Progenitor cell of endocrine pancreas (in vitro differentiated cells): ENCODE measurements at places on chromosomes 3 and 15. TPM values are rescaled to one million over a fixed set of nuclear protein-coding genes. Genes with fewer than 3 reads are reported as not detected.

Gene NPRL2
- 25.7 and 31.6 TPM in 2 replicates for total RNA-seq

Gene TEX9
- total RNA-seq: 32.7 and 33.4 TPM in 2 replicates

Gene PDZRN3
- total RNA-seq: 28.7 and 31.0 TPM in 2 replicates

Gene SPINK8
- not detected in 2 replicates for total RNA-seq

Gene ISG20
- 3.1 and 4.3 TPM in 2 replicates for total RNA-seq

Gene SPSB4
- total RNA-seq: 9.5 and 12.7 TPM in 2 replicates

Gene PPP4R2
- 117 and 130 TPM in 2 replicates for total RNA-seq

Gene ADGRG7
- total RNA-seq: 1.3 and 1.4 TPM in 2 replicates

Gene SNTN
- 0.26 TPM in 1 of 2 replicates, not detected in the other for total RNA-seq

Gene MST1R
- total RNA-seq: 4.4 and 6.5 TPM in 2 replicates

Gene TMCO5A
- total RNA-seq: not detected in 2 replicates

Gene SNRPA1
- 70.6 and 78.6 TPM in 2 replicates for total RNA-seq

Gene SLC28A1
- total RNA-seq: not detected in 2 replicates

- no peaks in the 10 kb centered on the region for H3K4me1 ChIP-seq
- H3K36me3 ChIP-seq: no peaks in the 10 kb centered on the region
- H3K27me3 ChIP-seq: no peaks in the 10 kb centered on the region
- DNase-seq: no peak
- no peak overlapping the region for H3K4me3 ChIP-seq
Observed at GRCh38 chr3:55819005-55819404, 331.9 kb upstream of the WNT5A start.

- H3K36me3 ChIP-seq: no peaks in the 10 kb centered on the region
- H3K4me3 ChIP-seq: no peak overlapping the region
- H3K27me3 ChIP-seq: peaks cover 4% of the 10 kb centered on the region
- peaks cover 17% of the 10 kb centered on the region for H3K4me1 ChIP-seq
Observed at GRCh38 chr15:38084289-38084688, 149.8 kb downstream of the TMCO5A start.

GRCh38 chr15:58440158-58440910, 8.5 kb downstream of the LIPC start:
- DNase-seq: no peak
- peaks cover 42% of the 10 kb centered on the region for H3K4me1 ChIP-seq
- peak overlapping the region; percentile 51 for H3K27ac ChIP-seq
- peaks cover 4% of the 10 kb centered on the region for H3K27me3 ChIP-seq
- H3K36me3 ChIP-seq: no peaks in the 10 kb centered on the region

- peaks cover 39% of the 10 kb centered on the region for H3K36me3 ChIP-seq
- H3K27me3 ChIP-seq: no peaks in the 10 kb centered on the region
- no peak overlapping the region for H3K4me3 ChIP-seq
- peak overlapping the region; percentile 88 for H3K27ac ChIP-seq
- peaks cover 7% of the 10 kb centered on the region for H3K4me1 ChIP-seq
Observed at GRCh38 chr3:47622671-47623461, 44.2 kb upstream of the CSPG5 start.

DNA sequence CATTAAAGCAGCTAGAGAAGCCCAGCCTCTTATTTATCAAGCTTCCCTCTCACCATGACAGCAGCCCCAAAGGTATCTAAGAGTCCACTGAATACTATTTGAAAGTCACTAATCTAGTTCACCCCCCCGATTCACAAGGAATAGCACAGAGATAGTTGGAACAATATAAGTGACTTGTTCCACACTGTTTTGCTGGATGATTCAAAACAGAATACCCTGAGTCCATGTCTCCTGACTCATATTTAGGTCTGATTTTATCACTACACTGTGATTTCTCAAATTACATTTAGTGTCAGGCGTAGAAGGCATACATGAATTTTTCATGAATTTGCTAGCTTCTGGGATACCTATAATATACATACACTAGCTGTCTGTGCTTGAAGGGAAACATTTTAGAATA, 18.7 kb upstream of the EOGT start:
- no peaks in the 10 kb centered on the region for H3K27me3 ChIP-seq
- H3K4me3 ChIP-seq: no peak overlapping the region
- no peak for DNase-seq
- peaks cover 28% of the 10 kb centered on the region for H3K36me3 ChIP-seq

DNA sequence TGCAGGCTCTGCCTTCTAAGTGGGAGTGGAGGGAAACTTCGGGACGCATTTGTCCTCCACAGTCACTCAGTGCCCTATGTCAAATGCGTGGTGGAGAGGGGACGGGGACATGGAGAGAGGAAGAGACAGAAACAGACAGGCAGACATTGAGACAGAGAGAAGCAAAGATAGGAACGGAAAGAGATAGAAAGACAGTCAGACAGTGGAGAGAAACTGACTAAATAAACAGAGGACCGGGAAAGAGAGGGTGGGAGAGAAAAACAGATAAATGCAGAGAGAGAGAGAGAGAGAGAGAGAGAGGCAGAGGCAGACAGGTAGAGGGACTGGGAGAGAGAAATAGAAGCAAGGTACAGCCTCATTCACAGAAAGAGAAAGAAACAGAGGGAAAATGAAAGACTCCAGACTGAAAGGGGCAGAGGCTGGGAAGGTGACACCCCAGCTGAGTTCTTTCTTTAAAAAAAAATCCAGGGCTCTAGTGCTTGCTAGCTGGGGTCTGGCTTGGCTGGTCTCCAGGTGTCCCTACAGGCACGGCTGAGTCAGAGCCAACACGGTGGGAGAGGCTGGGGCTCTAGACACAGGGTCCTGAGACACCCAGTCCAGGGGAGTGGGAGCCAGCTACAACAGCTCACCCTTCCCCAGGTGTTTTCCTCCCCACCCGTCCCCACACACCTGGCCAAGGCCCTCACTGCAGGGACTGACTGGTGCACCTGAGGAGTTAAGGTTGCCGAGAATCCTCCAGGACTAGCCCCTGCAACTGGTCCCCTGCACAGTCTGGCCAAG, 506.1 kb upstream of the PROK2 start:
- DNase-seq: no peak
- no peak overlapping the region for H3K27ac ChIP-seq
- H3K27me3 ChIP-seq: peaks cover 34% of the 10 kb centered on the region
- H3K36me3 ChIP-seq: no peaks in the 10 kb centered on the region
- no peak overlapping the region for H3K4me3 ChIP-seq

DNA sequence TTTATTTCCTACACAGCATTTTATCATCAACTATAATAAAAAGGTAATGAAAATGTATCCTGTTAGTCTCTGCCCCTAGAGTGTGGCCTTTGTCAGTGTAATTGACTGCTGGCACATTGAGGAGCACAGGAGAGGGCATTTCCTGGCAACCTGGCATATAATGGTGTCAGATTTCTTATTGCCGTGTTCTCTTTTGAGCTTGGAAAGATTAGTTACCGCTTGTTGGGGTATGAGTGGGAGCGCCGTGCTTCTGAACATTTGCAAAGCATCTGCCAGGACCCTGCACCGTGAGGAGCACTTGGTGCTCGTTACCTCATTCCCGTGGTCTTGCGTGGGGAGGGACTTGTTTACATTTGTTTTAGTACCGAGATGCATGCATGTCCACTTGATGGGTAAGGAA, 124.4 kb downstream of the PTPRG start:
- no peaks in the 10 kb centered on the region for H3K27me3 ChIP-seq
- H3K27ac ChIP-seq: no peak overlapping the region
- no peaks in the 10 kb centered on the region for H3K36me3 ChIP-seq
- H3K4me1 ChIP-seq: peaks cover 4% of the 10 kb centered on the region
- no peak overlapping the region for H3K4me3 ChIP-seq
- no peak for DNase-seq

- H3K36me3 ChIP-seq: no peaks in the 10 kb centered on the region
- DNase-seq: no peak
- no peak overlapping the region for H3K27ac ChIP-seq
- H3K27me3 ChIP-seq: no peaks in the 10 kb centered on the region
Observed at GRCh38 chr3:52793702-52794611, 639 bp upstream of the ITIH3 start.

DNA sequence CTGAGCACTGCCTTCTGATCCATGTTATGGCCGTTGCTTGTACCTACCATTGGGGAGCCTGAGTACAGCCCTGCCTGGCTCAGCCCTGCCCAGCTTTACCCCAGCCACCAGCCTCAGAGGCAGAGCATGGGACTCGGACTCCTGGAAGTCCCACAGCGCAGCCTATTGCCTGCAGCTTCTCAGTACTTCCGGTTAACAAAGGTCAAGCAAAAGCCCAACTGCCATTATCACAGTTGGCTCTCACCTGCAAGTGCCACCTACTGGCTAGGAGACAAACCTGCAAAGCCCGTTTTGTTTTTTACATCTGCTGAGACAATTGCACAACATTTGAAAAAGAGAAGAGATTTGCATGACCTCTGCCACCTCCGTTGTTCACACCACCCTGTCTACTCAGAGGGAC, 1081.7 kb downstream of the NAALADL2 start:
- DNase-seq: no peak
- H3K27me3 ChIP-seq: no peaks in the 10 kb centered on the region
- H3K4me1 ChIP-seq: no peaks in the 10 kb centered on the region
- no peak overlapping the region for H3K27ac ChIP-seq
- no peak overlapping the region for H3K4me3 ChIP-seq

- H3K4me3 ChIP-seq: no peak overlapping the region
- no peak for DNase-seq
- H3K27ac ChIP-seq: no peak overlapping the region
- H3K36me3 ChIP-seq: peaks cover 14% of the 10 kb centered on the region
Observed at GRCh38 chr3:141996437-141996836, 120.0 kb downstream of the ATP1B3 start.

DNA sequence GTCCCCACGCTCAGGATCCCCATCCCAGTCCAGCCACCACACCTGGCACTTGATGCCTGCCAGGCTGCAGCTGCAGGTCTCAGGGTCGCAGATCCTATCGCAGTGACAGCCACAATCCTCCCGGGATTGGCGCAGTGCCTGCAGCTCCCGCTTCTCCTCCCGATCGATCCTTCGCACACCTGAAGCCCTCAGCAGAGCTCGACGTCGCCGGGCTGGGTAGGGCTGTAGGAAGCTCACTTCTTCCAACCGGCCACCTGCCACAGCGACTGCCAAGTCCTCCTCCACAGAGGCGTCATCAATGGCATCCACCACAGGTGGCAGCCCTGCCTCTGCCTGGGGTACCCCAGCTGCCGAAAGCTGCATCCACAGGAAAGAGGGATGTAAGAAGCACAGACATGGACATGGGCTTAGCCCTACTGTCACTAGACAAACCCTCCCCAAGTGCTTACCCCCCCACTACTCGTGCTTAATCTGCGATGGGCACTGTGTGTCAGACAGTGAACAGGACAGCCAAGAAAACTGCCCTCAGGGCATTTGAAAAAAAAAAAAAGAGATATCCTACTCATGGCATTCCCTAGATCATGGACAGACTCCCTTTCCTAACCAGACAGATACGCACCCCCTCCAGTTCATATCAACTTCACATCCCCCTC, 9.2 kb downstream of the CSRNP1 start:
- peaks cover 6% of the 10 kb centered on the region for H3K36me3 ChIP-seq
- H3K27me3 ChIP-seq: no peaks in the 10 kb centered on the region
- DNase-seq: no peak
- H3K27ac ChIP-seq: no peak overlapping the region
- H3K4me3 ChIP-seq: no peak overlapping the region

- DNase-seq: no peak
- no peaks in the 10 kb centered on the region for H3K36me3 ChIP-seq
- no peak overlapping the region for H3K27ac ChIP-seq
- H3K27me3 ChIP-seq: no peaks in the 10 kb centered on the region
- no peak overlapping the region for H3K4me3 ChIP-seq
- H3K4me1 ChIP-seq: peaks cover 3% of the 10 kb centered on the region
Observed at GRCh38 chr3:175668300-175668699, 809.2 kb downstream of the NAALADL2 start.

DNA sequence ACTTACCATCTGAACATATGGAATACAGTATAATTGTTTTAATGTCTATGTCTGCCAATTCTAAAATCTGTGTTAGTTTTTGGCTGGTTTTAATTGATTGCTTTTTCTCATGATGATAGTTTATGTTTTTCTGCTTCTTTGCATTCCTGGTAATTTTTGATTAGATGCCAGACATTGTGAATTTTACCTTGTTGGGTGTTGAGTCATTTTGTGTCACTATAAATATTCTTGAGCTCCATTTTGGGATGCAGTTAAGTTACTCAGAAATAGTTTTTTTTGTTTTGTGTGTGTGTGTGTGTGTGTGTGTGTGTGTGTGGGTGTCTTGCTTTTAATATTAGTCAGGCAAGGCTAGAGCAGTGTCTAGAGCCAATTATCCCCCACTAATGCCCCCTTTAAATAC, 818.8 kb upstream of the NR2F2 start:
- H3K4me3 ChIP-seq: no peak overlapping the region
- DNase-seq: no peak
- no peaks in the 10 kb centered on the region for H3K36me3 ChIP-seq
- peaks cover 3% of the 10 kb centered on the region for H3K4me1 ChIP-seq

GRCh38 chr3:72555714-72556113, 292.5 kb downstream of the SHQ1 start:
- no peak for DNase-seq
- H3K36me3 ChIP-seq: peaks cover 2% of the 10 kb centered on the region
- no peaks in the 10 kb centered on the region for H3K27me3 ChIP-seq
- H3K4me1 ChIP-seq: no peaks in the 10 kb centered on the region

- H3K27me3 ChIP-seq: no peaks in the 10 kb centered on the region
- peaks cover 2% of the 10 kb centered on the region for H3K36me3 ChIP-seq
- H3K27ac ChIP-seq: no peak overlapping the region
- no peaks in the 10 kb centered on the region for H3K4me1 ChIP-seq
Observed at GRCh38 chr15:48427960-48428547, 96.8 kb downstream of the DUT start.

DNA sequence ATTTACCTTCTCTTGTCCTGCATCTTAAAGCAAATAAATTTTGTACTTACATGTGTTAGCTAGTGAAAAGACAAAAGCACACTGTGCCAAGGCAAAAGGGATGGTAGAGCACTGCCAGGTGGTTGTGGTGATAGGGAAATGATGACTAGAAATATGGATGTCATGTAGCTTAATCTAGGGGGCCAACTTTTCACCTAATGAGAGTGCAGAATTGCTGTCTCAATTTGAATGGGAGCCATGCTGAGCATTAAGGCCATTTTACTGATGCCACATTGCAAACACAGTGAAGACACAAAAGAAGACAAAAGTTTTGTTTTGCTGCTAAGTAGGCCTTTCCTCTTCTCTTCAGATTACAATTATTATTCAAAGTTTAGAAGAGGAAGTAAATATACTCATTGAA, 274.7 kb downstream of the PDCD6IP start:
- no peak for DNase-seq
- no peaks in the 10 kb centered on the region for H3K4me1 ChIP-seq
- H3K27ac ChIP-seq: no peak overlapping the region
- H3K4me3 ChIP-seq: no peak overlapping the region
- no peaks in the 10 kb centered on the region for H3K36me3 ChIP-seq
